Stimulated activated CD4-positive, alpha-beta T cell treated with anti-CD3 and anti-CD28 coated beads, Interleukin-4, amount 100 ng/mL, for 4 hours (primary cell): ENCODE measurements at places on chromosomes 13 and 19.

DNA sequence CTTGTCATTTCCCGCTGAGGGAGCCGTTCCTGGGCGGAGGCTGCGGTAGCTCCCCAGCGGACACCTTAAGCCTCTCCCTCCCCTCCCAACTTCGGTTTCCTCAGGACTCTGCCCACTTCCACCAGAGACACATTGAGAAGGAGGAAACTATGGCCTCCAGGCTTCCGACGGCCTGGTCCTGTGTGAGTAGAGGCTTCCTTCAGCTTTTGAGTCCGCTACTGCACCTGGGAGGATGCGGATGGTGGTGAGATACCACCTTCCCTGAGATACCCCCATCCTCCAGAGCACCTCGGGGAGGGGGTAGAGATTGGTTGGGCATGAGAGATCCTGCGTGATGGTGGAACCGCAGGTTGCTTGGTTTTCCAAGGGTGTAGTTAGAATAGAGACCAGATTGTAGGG, 955 bp downstream of the ZNF274 start:
- DNase-seq = no peak

- DNase-seq = no peak
Observed at GRCh38 chr19:5166262-5166661, 174.3 kb downstream of the PTPRS start.

DNA sequence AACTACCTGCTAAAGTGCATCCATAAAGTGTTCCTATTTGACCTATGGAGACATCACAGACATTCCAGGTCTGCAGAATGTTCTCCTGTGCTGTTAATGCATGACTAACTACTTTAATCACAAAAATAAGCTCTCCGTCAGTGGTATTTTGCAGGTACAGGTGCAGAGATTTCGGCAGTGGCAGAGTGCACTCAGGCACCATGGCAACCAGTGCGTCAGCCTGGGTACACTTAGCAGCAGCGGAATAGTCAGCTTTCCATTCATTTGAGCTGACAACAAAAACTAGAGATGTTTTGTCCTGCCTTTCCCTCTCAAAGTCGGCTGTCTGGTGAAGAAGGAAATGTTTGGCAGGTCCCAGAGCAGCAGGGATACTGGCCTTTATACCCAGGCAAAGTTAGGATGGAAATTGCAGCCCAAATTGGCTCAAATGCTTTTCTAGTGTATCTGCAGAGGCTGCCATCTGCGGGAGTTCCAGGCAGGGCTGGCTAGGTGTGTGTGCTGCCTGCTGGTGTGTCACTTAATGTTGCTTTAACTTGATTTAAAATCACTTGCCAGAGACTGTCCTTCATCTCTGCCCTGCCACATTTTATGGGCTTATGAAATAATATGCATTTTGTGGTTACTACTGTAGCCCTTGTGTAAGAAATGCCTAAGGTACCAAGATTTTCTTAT, 195.8 kb downstream of the RAP2A start:
- no peak for DNase-seq

- DNase-seq = no peak
Observed at GRCh38 chr19:28137772-28138171, 1075.2 kb downstream of the UQCRFS1 start.

GRCh38 chr13:75946536-75947284, 310.6 kb downstream of the LMO7 start:
- DNase-seq = no peak

GRCh38 chr19:18895824-18896341, at the start of gene CERS1:
Gene CERS1 (minus strand): TSS chr19:18896158. CDS start chr19:18896072, 86 bp downstream.
- DNase-seq = no peak

GRCh38 chr13:50282016-50282415, 266.8 kb downstream of the KCNRG start:
- no peak for DNase-seq

DNA sequence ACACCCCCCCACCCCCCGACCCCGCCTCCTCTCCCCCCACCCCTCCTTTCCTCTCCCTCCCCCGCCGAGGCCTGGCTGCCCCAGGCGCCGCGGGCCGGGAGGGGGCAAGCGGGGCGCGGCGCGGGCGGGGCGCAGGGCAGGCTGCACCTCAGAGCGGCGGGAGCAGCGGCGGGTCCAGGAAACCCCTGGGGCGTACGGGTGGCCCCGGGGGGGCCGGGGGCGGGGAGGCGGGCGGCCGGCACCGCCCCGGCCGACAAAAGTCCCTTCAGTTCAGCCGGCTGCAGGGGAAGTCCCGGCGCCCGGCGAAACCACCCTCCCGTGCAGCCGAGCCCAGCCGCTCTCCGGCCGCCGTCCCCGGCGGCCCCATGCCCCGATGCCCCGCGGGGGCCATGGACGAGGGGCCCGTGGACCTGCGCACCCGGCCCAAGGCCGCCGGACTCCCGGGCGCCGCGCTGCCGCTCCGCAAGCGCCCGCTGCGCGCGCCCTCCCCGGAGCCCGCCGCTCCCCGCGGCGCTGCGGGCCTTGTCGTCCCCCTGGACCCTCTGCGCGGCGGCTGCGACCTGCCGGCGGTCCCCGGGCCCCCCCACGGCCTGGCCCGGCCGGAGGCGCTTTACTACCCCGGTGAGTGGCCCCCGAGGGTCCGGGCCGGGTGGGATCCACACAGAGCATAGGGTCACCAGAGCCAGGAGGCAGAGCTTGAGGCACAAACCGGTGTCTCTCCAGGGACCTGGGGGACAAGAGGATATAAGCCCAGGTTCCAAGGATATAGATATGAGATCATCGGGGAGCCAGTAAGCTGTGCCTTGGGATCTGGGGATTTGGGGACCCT, at the start of gene BCL3:
TSS of gene BCL3 (plus strand) at position 283 of the 829 bp plus-strand sequence. CDS start at position 366, 83 bp downstream.
- DNase-seq = peak; percentile 61

GRCh38 chr19:38527466-38528136, 90.2 kb downstream of the MAP4K1 start:
- no peak for DNase-seq

DNA sequence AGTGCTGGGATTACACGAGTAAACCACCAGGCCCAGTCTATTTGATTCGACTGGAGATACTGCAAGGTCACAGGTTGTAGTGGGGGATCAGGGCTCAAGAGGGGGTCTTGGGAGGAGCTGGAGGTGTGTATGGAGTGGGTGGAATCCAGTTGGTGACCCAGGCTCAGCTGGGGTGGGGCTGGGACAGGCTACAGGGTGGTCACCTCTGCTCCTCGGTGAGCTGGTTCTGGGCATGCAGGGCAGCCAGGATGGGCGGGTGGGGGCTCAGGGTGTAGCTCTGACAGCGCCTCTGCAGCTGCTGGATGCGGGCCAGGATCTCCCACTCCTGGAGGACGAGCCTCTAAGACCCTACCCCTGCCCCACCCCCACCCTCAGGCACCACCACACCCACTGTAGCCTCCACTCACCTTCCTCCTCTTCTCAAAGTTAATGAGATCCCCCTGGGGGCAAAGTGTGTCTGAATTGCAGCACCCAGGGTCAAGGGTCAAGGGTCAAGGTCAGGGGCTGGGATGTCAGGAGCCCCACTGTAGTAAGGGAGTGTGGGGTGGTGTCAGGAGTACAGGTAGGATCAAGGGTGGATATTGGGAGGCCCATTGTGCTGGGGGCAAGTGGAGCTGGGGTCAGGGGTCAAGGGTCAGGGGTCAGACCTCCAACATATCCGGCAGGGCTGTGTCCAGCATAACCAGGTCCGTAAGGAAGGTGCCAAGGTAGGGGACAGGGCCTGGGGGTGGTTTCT, 17.1 kb downstream of the RGL3 start:
- DNase-seq = no peak

- no peak for DNase-seq
Observed at GRCh38 chr19:58305932-58306323, 751 bp downstream of the ERVK3-1 start.

- no peak for DNase-seq
Observed at GRCh38 chr13:41295973-41296372, 15.1 kb upstream of the NAA16 start.

- no peak for DNase-seq
Observed at GRCh38 chr13:64680739-64681138, 2549.4 kb downstream of the PCDH9 start.

- DNase-seq = no peak
Observed at GRCh38 chr19:45664575-45664974, 3.4 kb upstream of the GIPR start.

GRCh38 chr19:48393559-48394330, at the start of gene GRIN2D:
Gene GRIN2D (plus strand): TSS chr19:48393668. CDS start chr19:48398393, 4,725 bp downstream.
- DNase-seq = no peak

DNA sequence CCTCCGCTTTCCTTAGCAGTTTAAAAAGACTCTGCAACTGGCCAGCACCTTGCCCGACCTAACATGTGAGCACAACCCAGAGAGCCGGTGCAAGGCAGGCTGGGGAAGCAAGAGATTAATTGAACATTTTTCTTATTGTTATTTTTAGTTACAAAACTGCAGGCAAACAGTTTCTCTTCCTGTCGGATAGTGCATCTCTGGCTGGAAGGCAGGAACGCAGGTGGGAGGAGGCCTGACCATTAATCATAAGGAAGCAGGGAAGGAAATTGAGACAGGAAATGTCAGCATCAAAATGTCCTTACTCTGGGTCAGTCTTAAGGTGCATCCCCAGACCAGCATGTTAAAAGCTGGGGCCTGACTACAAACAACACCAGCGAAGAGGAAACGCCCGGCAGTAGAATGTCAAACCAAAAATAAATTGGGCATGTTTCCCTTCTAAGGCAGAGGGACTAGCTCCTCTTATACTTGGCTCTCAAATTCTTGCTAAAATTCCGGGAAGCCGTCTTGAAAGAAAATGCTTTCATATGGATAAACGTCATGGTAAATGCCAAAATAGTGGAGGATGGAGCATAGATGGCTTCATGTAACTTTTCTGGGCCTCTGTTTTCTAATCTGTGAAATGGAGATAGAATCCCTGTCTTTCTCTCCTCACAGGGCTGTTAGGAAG, 226.8 kb downstream of the RAP2A start:
- no peak for DNase-seq

DNA sequence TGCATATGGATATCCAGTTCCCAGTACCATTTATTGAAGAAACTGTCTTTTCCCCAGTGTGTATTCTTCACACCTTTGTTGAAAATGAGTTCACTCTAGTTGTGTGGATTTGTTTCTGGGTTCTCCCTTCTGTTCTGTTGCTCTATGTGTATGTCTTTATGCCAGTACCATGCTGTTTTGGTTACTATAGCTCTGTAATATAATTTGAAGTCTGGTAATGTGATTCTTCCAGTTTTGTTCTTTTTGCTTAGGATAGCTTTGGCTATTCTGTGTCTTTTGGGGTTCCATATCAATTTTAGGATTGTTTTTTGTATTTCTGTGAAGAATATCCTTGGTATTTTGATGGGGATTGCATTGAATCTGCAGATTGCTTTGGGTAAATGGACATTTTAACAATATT, 35.2 kb downstream of the ZNF136 start:
- no peak for DNase-seq

- DNase-seq = no peak
Observed at GRCh38 chr19:18108897-18109296, 11.3 kb downstream of the MAST3 start.

DNA sequence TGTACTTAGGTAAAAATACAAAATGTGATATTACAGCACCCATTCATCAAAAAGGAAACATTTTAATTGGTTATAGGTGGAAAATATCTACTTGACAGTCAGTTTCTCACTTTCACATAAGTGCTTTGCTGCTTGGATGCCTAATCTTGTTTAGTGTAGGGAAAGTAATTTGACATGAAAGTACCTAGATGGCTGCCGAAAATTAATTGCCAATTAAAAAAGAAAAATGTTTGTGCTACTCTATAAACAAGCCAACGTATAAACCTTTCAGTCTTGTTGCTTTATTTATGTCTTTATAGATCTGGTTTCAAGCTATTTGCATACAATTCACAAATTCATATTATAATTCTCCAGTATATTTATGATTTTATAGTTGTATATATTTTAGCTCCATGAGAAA, 729.9 kb downstream of the DACH1 start:
- DNase-seq = no peak

DNA sequence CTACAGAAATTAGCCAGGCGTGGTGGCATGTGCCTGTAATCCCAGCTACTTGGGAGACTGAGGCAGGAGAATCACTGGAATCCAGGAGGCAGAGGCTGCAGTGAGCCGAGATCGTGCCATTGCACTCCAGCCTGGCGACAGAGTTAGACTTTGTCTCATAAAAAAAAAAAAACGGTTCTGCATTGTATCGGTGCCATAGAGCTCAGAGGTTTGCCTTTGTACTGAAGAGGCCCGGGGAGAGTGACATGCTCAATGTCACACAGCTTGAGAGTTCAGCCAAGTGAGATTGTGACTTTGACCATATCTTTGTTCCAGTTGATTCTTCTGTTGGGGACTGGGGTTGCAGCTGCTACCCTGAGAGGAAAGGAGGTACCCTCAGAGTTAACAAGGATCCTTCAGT, 4.3 kb downstream of the HAUS8 start:
- no peak for DNase-seq

GRCh38 chr19:7652061-7652641, 15.2 kb downstream of the STXBP2 start:
- peak; percentile 78 for DNase-seq

DNA sequence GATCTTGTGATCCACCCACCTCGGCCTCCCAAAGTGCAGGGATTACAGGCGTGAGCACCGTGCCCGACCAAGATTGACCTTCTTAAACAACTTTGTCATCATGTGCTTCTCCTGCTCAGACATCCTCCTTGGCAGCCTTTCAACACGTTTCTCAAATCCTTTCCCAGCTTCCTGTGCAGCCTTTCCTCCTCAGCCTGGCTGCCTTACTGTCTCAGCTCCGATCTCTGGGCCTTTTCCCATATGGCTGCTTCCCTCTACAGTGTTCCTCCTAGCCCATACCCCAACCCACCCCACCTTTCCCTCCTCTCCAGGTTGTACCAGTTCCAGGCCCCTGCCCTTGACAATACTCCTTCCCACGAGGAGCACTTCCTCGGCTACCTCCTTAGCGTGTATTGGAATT, 7.2 kb downstream of the PHF11 start:
- DNase-seq = no peak

- DNase-seq = no peak
Observed at GRCh38 chr19:16429066-16429758, 42.6 kb downstream of the EPS15L1 start.

DNA sequence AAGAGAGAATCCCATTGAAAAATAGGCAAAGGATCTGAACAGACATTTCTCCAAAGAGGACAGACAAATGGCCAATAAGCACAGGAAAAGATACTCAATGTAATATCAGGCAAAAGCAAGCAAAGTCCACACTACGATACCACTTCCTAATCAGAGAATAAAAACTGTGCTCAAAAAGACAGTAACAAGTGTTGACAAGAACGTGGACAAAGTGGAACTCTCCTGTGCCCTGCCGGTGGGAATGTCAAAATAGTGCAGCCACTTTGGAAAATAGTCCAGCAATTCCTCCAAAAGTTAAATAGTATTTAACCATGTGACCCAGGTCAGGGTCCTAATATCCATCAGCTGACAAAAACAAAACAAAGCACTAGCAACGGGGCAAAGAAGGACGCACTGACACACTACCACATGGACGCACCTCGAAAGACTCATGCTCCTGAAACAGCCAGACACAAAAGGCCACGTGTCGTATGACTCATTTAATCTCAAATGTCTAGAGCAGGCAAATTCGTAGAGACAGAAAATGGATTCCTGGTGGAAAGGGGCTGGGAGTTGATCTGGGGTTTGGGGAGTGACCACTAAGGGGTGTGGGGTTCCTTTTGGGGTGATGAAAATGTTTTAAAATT, 5.2 kb downstream of the MIER2 start:
- DNase-seq = no peak

GRCh38 chr13:47454986-47455385, 546.1 kb downstream of the SUCLA2 start:
- no peak for DNase-seq
